ENCODE measurements at places on chromosomes 4 and X. TPM values are rescaled to one million over a fixed set of nuclear protein-coding genes. Genes with fewer than 3 reads are reported as not detected.

The PASD1 gene
- total RNA-seq, result not detected

The CLDN22 gene
- not detected for total RNA-seq

The MAGED4 gene
- 0.41 TPM for total RNA-seq

The CT45A10 gene
- total RNA-seq, result not detected

- no peak for ATAC-seq
Measured at GRCh38 chr4:121177246-121178137, 13.4 kb upstream of the TNIP3 start.

GRCh38 chr4:67092351-67092750 lies 453.0 kb downstream of the CENPC start:
- peak; percentile 29 for ATAC-seq

- no peak for ATAC-seq
Measured at GRCh38 chr4:66769441-66769840, 775.9 kb downstream of the CENPC start.

- ATAC-seq, result no peak
Measured at GRCh38 chr4:2691952-2692435, 64.1 kb downstream of the TNIP2 start.

DNA sequence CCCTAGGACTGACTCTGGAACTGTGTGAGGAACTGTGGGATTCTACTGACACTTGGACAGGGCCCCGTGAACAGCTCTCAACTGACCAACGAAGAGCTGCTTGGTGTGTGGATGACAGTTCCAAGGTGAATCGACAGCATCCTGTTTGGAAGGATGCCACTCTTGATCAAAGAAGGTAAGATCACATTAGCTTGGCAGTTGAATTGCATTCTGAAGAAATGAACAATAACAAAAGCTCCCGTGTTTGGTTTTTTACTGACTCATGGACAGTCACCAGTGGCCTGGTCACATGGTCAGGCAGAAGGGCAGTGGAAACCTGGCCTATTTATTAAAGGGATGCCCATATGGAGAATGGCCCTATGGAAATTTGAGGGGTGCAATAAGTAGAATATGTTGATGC lies 33.1 kb upstream of the GPR34 start:
- ATAC-seq, result no peak

- no peak for ATAC-seq
Measured at GRCh38 chrX:8374041-8374825, 90.4 kb upstream of the VCX3B start.

All from motor neuron (in vitro differentiated cells).